Fibroblast of skin of abdomen (primary cell): ENCODE measurements at places on chromosomes 13 and 19.

GRCh38 chr19:6242677-6243076 lies 37.1 kb downstream of the MLLT1 start:
- DNase-seq = no peak

DNA sequence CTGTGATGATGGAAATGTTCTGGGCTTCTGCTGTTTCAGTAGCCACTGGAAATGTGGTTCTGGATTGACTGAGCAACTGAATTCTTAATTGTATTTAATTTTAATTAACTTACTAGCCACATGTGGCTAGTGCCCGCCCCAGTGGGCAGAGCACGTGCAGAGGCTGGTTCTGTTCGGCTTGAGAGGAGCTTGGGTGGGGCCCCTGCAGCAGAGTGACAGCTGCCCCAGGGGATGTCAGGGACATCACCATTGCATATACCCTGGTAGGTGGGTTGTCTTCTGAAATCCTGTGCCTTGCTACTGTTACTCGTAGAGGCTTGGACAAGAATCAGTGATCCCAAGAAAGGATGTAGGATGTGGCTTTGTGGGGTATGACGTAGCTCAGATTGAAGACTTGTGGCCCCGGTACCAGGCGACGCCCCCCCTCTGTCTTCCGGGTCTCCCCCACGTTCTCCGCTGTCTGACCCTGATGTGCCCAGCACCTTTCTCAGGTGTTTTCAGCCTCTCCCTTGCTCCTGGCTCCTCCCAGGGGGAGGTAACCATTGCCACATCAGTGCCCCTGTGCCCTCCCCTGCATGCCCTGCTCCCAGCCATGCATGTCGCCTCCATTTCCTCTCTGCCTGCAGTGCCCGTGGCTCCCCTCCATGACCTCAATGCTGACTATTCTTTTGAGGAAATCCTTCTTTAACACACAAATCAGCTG lies 102.6 kb upstream of the RNF113B start:
- no peak for DNase-seq

GRCh38 chr19:16104722-16105121 lies 7.0 kb upstream of the RAB8A start:
- DNase-seq = no peak

DNA sequence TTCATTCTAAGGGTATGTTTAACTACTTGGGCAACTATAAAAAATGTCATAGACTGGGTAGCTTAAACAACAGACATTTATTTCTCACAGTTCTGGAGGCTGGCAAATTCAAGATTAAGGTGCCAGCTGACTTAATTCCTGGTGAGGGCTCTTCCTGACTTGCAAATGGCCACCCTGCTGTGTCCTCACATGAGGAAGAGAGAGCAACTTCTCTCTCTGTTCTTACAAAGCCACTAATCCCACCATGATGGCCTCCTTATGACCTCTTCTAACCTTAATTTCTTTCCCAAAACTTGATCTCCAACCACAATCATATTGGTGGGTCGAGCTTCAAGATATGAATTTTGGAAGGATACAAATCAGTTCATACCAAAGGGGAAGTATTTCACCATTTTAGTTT lies 399.0 kb downstream of the DCT start:
- DNase-seq = no peak

- peak; percentile 58 for DNase-seq
Observed at GRCh38 chr13:83295686-83296085, 586.6 kb downstream of the SLITRK1 start.

DNA sequence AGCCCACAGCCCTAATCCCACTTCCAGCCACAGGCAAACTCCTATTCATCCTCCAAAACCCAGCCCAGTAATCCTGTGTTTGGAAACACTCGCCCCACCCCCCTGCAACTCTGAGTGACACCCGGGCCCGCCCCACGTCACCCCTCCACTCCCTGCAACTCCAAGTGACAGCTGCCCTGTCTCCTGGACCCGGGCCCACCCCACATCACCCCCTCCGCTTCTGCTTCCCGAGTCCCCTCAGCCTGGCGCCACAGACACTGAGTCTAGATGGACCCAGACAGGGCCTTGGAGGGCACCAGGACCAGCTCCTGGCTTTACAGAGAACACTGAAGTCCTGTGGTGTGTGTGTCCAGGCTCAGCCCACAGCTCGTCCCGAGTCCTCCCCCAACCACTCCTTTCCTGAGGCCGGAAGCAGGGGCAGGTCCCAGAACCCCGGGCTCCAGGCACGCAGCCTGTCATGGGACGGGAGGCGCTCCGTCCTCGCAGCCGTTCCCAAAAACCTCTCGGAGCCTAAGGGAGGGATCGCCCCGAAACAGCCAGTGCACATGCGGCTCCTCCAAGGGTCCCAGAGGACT lies 7.7 kb downstream of the REXO1 start:
- DNase-seq = no peak

DNA sequence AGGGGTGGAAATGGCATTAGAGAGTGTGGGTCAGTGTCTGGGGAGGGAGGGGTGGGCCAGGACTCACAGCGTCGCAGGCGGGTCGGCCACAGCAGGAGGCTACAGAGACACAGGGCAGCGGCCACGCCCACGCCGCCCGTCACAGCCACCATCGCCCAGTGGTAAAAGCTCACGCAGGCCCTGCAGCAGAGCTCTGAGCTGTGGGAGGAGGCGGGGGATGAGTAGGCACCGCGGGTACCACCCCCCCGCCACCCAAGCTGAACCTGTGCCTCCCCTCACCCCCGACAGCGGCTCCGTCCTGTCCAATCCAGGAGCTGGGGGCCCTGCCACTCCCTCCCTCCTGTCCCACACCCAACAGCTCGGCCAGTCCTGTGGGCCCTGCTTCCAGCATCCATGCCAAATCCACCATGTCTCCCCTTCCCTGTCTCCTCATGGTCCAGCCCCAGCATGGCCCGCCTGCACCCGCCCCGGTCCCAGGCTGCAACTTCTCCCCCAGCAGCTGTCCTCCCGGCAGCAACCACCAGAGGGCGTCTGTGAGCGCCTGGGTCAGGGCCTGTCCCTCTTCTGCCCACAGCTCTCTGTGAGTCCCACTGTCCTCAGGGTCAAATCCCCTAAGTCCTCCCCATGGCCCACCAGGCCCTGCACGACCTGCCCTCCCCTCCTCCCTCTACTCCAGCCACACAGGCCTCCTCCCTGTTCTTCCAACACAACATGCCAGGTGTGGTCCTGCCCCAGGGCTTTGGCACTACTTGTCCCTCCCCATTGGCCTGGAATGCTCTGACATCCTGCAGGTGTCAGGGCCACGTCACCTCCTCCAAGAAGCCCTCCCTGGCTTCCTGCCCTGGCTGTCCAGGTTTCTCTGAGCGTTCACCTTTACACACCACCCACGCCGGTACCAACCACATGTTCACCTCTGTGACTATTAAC lies 6.0 kb downstream of the TEKTIP1 start:
- DNase-seq = peak; percentile 27

- no peak for DNase-seq
Observed at GRCh38 chr19:12774588-12775555, at the start of gene HOOK2. HOOK2 (minus strand) TSS chr19:12775552; CDS start chr19:12775449, 103 bp downstream.
